ENCODE measurements at places on chromosomes 1 and 21.

GRCh38 chr1:214317734-214318133 lies 36.8 kb downstream of the SMYD2 start:
- DNase-seq, result no peak

- no peak for DNase-seq
These were observed 94.2 kb downstream of the PLXNA2 start for GRCh38 chr1:208149776-208150514.

DNA sequence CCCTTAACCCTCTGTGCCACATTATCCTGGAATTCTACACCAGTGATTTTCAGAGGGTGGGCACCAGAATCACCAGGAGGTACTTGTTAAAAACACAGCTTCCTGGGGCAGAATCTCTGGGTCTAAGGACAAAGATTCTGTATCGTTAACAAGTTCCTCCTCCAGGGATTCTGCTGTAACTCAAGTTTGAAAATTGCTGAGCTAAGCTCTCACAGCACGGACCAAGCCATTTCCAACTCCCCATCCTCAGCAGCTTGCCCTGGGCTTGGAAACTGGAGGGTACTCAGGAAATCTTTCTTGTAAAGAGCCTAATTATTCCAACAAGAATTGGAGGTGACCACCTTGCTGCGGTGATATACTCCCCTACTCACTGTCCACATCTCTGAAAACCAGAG lies 48.8 kb downstream of the TMCO4 start:
- no peak for DNase-seq

DNA sequence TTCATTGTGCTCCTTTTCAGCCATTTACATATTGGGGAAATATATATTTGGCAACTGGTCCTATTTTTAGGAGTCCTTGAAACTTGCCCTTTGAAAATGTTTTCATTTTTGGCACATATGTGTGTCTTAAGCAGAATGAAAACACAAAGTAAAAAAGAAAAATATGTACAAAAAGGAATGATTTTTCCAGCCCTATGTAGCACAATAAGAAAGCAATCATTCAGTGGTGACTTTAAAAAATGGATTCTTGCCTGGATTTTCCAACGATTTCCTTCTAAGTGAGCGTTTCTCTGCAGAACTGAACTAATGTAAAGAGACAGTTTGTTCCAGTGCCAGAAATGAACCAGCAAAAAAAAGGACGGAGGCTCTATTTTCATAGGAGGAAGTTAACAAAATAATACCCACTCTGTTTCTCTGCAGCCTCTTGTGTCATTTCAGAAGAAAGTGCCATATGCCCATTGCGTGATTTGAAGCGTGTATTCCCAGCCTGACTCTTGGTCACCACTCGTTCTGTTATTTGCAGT lies 340.1 kb downstream of the SETD4 start:
- no peak for DNase-seq

DNA sequence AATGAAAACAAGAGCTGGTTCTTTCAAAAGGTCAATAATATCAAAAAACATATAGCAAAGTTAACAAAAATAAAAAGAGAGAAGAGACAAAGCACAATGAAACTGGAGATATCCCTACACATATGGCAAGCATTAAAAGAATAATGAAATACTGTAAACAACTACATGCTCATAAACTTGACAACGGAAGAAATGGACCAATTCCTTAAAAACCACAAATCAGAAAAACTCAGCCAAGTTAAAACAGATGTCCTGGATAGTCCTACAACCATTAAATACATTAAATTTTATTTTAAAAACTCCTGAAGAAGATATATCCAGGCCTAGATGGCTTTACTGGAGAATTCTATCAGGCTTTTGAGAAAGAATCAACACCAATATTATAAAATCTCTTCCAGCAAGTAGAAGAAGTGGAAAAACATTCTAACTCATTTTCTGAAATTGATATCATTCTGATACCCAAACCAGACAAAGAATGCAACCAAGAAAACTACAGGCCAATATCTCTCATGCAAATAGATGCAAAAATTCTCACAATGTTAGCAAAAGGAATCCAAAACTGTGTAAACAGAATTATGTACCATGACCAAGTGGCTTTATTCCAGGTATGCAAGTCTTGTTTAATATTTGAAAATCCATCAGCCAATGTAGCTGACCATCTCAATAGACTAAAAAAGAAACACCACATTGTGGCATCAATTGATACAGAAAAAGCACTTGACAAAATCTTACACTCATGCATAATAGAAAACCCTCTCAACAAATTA lies 56.1 kb upstream of the LRRC7 start:
- no peak for DNase-seq

GRCh38 chr1:87329051-87329525 lies 408 bp downstream of the LMO4 start:
- DNase-seq, result no peak

GRCh38 chr1:194813096-194813495 lies 1626.7 kb upstream of the B3GALT2 start:
- DNase-seq, result no peak

- DNase-seq, result no peak
These were observed 79.3 kb downstream of the SH3BGR start for GRCh38 chr21:39531064-39531463.
